ENCODE measurements at places on chromosomes 11 and 22.

DNA sequence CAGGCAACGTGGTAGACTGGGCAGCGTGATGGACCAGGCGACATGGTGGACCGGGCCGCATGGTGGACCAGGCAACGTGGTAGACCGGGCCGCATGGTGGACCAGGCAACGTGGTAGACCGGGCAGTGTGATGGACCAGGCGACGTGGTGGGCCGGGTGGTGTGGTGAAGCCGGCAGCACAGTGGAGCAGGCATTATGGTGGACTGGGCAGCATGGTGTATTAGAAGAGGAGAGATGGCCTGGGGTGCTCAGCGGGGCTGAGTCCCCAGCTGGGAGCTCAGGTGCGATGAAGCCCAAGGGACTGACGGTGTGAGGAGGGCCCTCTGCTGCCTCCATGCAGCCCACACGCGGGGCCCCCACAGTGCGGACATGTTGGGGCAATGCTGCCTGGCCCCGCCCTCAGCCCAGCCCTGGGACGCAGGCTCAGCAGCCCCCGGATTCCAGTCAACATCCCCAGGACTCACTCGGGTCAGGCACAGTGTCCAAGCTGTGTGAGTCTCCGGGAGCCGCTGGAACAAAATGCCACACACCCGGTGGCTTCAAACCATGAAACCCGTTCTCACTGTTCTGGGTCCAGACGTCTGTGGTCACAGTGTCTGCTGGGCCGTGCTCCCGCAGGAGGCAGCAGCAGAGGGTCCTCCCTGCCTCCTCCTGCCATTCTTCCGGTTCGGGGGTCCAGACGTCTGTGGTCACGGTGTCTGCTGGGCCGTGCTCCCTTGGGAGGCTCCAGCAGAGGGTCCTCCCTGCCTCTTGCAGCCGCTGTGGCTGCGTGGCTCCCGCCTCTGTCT lies 1084.9 kb downstream of the BRD1 start:
- DNase-seq, result no peak

DNA sequence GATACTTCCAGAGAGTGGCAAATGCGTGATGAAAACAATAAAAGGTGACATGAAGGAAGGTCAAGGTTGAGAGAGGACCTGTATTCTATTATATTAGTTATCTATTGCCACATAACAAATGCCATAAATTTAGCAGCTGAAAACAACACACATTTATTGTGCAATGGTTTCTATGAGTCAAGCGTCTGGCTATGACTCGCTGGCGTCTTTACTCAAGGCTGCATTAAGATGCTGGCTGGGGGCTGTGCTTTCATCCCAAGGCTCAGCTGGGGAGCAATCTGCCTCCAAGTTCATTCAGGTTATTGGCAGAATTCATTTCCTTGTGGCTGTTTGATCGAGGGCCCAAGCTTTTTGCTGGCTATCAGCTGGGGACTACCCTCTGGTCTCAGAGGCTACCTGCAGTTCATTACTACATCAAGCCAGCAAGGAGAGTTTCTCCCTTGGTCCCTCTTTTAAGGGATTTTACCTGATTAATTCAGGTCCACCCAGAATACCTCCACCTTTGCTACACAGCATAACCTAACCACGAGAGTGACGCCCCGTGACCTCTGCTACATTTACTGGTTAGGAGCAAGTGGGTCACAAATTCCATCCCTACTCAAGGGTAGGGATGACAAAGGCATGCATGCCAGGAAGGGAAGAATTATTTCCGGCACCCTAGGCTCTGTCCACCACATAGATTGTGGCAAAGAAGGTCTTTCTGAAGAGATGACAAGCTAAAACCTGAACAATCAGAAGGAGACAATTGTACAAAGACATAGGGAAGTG lies 549.1 kb downstream of the MN1 start:
- no peak for DNase-seq

- DNase-seq, result no peak
Measured at GRCh38 chr11:8878771-8879170, 32.2 kb upstream of the AKIP1 start.

- no peak for DNase-seq
Measured at GRCh38 chr11:70124321-70125000, 46.3 kb downstream of the ANO1 start.

- DNase-seq, result no peak
Measured at GRCh38 chr11:120703358-120704152, 192.0 kb downstream of the GRIK4 start.

- no peak for DNase-seq
Measured at GRCh38 chr11:15927864-15928217, 428.5 kb downstream of the SOX6 start.

DNA sequence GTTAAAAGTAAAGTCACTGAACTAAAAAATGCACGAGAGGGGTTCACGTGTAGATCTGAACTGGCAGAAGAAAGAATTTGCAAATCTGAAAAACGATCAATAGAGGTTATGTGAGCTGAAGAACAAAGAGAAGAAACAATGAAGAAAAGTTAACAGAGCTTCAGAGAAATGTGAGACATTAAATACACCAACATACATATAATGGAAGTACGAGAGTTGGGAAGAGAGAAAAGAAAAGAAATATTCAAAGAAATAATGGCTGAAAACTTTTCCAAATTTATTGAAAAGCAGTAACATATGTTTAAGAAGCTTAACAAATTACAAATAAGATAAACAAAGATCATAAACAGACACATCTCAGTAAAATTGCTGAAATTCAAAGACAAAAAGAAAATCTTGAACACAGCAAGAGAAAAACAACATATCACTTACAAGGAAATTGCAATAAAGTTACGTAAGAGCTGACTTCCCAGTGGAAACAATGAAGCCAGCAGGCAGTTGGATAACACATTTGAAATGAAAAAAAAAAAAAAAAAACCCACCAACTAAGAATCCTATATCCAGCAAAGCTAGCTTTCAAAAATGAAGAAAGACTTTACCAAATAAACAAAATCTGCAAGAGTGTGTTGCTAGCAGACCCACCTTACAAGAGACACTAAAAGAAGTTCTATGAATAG lies 56.8 kb downstream of the EMSY start:
- no peak for DNase-seq

- no peak for DNase-seq
Measured at GRCh38 chr11:113553915-113554314, 78.7 kb upstream of the DRD2 start.

DNA sequence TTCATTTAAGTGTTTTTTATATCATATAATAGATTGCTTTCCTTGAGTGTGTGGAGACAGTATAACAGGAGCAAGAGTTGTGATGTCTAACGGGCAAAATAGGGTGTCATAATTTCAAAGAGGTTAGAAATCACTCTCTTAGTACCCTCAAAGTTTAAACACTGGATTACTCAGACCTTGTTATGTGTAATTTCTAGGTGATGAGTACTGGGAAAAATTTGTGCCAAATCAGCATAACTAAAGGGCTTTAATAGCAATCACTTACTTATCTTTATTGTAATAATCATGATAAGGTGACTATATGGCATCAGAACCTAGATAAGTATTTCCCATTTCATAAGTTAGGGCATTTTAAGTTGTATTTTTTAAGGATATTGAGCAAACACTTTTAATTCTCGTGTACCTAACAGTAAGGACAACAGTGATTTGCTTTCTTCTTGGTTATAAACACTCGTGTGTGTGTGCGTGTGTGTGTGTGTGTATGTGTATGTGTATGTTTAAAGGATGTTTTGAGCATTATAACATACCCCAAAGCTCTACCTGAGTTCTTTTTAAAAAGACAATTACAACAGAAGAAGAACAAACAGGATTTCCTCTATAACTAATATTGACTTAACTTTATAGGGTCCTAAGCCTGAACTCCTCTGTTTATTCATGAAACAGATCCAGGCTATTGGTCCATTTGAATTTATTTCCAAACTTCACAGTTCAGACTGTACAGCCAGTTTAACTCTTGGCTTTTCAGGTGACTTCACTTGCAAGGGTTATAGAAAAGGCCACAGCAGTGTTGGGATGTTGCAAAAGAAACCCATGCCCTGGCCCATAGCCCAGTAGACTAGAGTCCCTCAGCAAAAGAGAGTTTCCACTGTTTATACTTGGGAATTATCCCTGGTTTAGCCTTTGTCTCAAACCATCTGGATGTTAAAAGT lies 23.7 kb upstream of the PDE3B start:
- DNase-seq, result no peak

DNA sequence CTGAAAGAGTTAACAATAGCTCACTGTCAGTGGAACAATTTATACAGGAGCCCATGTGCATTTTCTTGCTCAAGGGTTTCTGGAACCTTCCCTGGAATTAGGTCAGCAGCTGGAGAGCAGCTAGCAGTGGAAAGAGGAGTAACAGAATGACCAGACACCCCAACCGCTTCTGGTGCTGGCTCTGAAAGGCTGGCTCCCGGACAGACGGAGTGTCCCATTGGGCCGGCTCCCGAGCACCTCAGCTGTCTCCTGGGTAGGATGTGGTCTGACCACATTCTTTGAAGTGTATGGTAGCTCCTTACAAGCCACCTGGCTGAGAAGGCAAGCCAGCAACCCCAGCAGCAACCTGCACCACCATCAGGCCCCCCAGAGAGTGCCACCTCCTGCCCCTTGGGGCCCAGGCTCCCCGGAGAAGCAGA lies 44.7 kb downstream of the ABTB2 start:
- DNase-seq, result no peak

GRCh38 chr11:105821372-105821771 lies 200.7 kb downstream of the MSANTD4 start:
- no peak for DNase-seq

- DNase-seq, result no peak
Measured at GRCh38 chr11:26229981-26230380, 101.9 kb upstream of the ANO3 start.

DNA sequence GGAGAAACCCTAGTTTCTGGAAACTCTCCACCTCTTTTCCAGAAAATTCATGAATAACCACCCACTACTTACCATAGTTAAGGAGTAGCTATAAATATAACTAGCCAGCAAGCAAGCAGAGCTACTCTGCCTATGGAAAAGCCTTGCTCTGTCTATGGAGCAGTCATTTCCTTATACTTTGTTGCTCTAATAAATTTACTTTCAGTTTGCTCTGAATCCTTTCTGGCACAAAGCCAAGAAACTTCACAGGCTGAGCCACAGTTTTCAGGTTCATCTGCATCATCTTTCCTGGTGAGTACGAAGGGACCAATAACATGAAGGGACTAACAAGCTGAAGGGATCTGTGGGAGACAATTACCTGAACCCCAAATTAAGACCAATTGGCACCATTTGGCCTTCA lies 4.6 kb downstream of the OR4C45 start:
- no peak for DNase-seq

DNA sequence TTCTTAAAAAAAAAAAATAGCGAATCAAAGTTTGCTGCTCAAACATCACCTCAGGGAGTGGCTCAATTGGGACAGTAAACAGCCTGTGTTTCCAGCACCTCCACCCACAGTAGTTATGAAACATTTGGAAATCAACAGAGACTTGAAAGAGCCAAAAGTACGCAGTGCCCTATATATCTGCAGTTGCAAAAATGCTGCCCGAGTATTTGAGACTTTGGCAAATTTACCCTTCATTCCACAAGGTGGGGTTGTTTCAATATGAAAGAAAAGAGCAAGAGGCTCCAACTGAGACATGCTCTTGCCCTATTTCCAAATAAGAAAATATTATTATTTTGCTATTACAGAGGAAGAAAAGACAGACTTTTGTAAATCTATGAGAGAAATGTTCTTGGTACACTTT lies 851.1 kb upstream of the RAG2 start:
- no peak for DNase-seq

DNA sequence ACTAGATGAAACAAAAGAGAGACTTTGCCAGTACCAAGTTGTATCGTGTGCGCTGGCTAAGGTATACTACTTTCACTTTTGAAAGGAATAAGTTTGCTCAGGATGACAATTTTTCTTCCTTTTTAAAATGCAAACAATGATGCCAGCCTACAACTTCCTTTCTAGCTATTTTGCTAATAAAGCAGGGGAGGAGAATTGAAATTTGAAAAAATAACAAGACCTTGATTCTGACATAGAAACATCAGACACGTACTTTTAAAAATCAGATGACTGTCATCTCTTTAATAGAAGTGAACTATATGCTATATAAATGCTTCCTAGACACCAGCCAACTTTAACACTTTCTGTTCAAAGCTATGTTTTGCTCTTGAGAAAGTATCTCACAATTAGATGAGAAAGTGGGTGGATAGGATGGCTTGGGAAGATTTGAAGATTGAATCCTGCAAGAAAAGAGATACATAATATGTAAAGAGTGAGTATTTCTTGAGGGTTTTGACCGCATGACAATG lies 41.7 kb upstream of the BLID start:
- no peak for DNase-seq

GRCh38 chr11:70584498-70585235 lies 186.3 kb downstream of the CTTN start:
- no peak for DNase-seq

DNA sequence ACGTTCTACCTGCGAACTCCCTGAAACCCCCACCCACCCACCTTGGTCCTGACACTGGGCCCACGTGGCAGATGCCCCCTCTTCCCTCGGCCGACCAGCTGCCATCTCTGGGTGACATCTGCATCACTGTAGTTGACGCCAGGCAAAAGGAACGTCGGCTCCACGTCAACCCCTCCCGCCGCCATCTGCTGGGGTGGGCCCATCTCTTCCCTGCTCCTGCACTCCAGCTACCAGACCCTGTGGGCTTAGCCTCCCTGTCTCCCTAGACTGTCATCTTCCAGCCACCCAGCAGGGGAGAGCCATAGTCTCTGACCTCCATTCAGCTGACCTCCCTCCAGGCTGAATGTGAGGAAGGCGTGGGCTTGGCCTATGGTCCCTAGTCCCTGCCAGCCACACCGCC lies 21.4 kb downstream of the CHID1 start:
- DNase-seq, result no peak

DNA sequence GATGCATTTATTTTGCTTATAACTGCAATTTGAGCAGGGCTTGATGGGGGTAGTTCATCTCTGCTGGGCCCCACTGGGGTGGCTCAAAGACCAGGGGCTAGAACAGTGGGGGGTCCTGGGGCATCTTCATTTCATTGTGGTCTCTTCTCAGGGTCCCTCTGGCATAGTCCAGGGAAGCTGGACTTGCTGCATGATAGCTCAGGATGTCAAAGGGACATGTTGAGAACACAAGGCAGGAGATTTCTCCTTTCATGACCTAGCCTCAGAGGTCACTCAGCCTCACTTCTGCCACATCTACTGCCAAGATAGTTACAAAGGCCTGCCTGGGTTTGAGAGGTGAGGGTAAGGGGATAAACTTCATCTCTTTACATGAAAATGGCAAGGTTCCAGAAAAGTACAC lies 89.5 kb downstream of the CWC15 start:
- no peak for DNase-seq

- DNase-seq, result no peak
Measured at GRCh38 chr11:77470971-77471370, 2.9 kb downstream of the PAK1 start.

DNA sequence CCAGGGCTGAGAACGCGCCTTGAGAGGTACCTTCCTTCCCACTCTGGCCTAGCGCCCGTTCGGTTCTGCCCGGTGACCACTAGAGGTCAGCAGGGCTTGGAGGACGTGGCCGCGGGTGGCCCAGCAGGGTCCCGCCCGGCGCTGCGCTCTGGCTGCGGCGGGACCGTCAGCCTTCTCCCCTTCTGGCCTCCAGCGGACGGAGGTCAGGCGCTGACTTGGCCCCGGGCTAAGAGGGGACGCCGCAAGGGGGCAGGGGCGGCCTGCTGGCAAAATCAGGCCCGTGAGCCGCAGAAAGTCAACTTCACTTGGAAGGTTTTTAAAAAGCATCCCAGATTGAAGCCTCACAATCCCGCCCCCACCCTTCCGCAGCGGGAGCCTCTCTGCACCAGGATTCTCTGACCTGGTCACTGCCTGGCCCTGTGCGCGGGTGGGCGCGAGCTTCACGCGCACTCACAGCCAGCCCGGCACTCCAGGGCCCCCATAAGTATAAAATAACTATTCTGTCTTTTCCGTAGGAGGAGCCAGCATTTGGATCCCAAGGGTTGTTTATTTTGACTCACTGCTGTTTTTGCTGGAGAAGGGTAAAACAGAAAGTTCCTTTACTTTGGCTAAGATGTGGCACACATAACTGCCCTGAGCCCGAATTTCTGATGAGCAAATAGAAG lies 23.2 kb upstream of the ZBTB16 start:
- DNase-seq, result peak; percentile 42
